Stimulated activated CD4-positive, alpha-beta T cell treated with anti-CD3 and anti-CD28 coated beads, TNF-alpha, amount 100 ng/mL, for 1 hour (primary cell): ENCODE measurements at places on chromosomes 4 and X.

- no peak for DNase-seq
Measured at GRCh38 chrX:136694431-136695087, 46.6 kb downstream of the CD40LG start.

DNA sequence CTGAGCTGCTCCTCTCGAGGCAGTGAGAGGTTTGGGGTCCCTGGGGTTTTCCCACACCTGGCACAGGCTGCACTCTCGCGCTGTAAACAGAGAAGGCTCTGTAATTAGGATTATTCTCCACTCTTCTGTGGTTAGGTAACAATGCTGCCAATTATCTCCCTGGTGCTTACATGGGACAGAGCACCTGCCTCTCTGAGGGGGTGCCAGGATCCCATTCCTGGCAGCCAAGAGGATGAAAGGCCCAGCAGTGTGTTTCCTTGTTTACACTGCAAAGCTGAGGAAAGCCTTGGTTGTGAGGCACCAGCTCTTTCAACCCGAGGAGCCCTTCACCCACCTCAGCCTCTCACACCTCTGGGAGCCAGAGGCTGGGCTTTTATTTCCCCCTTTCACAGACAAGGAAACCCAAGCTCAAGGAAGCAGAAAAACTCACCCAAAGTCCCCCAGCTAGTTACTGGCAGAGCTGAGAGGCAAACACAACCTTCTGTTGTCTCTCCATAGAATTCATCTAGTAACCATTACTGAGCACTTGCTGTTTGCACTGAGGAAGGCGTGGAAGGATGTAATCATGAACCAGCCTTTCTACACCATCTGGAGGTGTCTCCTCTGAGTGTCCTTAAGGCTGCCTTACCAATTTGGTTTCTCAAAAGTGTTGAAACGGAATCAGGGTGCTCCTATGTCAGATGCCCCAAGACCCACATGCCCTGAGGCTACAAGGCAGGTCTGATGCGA lies 39.7 kb upstream of the PROM1 start:
- DNase-seq, result no peak

- DNase-seq, result no peak
Measured at GRCh38 chr4:126719852-126720251, 912.9 kb upstream of the INTU start.

DNA sequence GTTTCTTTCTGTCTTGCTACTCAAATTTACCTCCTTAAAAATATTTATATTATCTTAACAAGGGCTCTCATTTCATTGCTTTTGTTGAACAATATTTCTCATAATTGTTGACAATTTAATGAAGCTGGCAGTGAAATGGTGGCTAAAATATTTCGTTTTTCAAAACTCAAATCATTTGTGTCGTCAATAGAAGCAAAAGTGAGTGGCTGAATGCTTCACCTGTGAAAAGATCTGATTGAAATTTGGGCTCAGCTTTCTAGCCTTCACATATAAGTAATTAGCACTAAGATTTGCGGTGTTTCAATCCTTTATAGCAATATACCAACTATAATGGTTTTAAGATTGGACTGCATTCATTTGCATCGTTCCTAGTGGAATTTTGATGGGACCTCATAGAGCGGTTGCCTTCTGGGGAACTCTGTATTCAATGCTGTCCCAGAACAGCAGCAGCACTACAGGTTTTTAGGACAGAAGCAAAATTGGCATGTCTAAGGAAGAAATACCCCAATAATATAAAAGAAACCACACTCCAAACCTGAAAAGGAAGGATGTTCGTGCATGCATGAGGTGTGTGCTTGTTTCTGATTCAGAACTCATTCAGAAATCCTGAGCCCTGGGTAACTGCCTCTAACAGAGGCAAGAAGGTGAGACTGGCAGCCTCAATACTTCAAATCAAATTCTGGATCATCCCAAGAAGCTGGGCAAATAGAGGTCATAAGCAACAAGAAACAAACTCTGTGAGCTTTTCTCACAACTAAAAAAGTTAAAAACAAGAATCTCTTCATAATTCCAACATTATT lies 2.5 kb downstream of the CXCL1 start:
- no peak for DNase-seq

GRCh38 chrX:124488412-124489161 lies 142.2 kb downstream of the SH2D1A start:
- no peak for DNase-seq

DNA sequence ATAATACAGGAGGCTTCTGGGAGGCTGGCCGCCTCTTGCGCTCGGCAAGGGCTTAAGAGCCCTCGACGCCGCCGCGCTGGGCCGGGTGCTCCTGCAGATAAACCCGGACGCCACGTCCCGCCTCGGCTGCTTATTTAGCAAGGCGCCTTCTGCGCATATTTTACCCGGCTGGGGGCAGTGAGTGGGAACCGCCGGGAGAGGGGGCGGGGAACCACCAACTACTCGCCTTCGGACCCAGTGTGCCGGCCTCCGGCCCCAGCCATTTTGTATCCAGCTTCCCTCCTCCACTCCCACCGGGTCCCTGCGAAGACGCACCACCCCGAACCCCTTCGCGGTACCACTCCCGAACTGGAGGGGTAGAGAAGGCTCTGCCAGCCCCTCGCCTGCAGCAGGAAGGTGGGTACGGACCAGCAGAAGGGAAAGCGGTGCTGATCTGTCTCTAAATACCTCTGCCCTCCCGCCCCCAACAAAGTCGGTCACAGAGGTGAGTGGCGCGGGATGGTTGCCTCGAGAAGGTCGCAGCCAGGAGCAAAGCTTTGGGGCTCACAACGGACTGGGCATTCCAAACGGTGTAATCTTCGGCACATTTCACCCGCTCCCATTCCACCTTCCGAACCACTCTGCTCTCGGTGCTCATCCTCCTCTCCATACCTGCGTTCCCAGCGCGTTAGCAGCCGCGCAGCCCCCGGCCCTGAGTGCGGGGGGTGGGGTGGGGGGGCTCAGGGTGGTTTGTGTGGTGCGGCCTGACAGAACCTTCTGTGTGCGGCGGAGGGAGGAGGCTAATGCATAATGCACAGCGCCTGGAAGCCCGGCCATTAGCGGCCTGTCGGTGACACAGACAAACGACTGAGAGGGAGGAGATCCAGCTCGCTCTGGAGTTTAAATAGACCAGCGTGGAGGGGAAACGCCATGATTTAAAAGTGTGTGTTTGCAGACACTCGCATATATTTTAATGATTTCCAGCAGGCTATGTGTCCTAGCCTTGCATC lies 4.9 kb upstream of the BCOR start:
- no peak for DNase-seq

- no peak for DNase-seq
Measured at GRCh38 chrX:101080326-101081124, 1.8 kb downstream of the TMEM35A start.

GRCh38 chr4:41878991-41879491 lies 56.2 kb upstream of the TMEM33 start:
- no peak for DNase-seq

DNA sequence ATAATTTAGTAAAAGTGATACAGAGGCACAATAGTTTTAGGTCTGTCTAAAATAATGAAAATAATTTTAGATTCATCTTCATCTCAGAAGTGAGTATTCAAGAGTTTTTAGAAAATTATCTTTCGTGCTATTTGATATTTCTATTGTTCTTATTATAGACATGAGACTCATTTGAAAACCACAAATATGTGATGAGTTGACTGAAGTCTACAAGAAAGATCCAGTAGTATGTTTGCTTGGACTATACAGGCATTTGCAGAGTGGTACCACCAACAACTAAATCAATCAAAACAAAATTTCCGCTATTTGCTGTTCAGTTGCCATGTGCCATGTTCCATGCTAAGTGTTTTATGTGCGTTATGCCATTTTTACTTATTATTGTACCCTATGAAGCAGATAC lies 1318.5 kb downstream of the STIM2 start:
- DNase-seq, result no peak

DNA sequence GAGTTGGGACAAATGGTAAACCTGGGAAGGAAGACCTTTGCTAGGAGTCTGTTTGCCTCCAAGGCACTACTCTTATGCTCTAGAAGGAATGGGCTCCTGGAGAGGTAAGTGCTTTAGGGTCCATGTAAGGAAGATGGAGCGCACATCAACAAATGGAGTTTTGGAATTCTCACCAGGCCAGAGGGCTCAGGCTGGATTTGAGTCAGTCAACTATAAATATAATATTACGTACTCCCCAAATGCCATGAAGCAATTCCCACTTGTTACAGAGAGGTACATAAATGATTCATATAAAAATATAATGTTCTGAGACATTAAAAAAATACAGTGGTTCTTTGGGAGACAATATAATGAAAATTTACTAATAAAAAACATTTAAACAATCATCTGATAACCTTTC lies 1.6 kb upstream of the SLC9B1 start:
- DNase-seq, result no peak

DNA sequence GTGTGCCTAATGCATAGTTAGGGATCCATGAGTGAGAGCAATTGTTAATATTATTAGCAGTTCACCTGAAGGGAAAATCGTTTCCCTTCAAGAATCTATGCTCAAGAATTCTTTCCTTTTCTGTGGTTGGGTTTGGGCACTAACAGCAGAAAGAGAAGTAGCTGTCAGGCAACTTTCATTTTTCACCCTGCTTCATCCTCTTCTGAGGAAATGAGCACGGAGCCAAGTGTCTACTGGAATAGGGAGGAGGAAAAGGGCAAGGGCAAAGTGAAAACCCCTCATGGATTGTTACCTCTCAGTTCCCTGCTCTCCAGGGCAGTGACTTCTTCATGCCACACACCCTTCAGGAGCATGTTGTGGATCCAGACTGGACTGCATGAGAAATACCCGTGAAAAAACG lies 2.6 kb upstream of the HPGDS start:
- no peak for DNase-seq

- no peak for DNase-seq
Measured at GRCh38 chrX:23732704-23733103, 10.4 kb downstream of the ACOT9 start.

DNA sequence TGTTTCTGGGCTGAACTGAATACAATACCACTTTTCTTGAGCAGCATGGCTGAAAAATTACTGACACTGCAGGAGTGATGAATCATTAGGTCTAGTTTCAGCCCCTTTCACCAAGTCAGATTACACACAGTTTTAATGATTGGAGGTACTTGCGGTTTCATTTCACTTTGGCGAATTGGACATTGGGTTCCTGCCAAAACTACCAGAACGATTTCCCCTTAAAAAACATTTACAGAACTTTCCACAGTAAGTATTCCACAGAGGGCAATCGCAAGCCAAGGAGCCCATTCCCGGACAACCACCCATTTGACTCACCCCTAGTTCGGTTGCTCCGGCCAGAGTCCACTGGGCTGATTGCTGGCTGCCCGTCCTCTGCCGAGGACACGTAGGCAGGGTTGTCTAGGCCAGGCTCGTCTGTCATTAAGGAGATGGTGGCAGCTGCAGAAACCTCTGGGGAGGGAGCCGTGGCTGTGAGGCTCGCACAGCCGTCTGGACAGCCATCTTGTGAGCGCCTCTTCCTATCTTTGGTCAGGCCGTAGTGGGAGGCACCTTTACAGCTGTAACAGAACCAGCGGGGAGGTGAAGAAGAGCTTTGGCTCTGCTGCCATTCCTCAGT lies 83.5 kb downstream of the LNX1 start:
- no peak for DNase-seq

- no peak for DNase-seq
Measured at GRCh38 chrX:132184871-132185270, 34.4 kb downstream of the RAP2C start.

GRCh38 chr4:37568489-37568888 lies 117.7 kb downstream of the RELL1 start:
- DNase-seq, result no peak

DNA sequence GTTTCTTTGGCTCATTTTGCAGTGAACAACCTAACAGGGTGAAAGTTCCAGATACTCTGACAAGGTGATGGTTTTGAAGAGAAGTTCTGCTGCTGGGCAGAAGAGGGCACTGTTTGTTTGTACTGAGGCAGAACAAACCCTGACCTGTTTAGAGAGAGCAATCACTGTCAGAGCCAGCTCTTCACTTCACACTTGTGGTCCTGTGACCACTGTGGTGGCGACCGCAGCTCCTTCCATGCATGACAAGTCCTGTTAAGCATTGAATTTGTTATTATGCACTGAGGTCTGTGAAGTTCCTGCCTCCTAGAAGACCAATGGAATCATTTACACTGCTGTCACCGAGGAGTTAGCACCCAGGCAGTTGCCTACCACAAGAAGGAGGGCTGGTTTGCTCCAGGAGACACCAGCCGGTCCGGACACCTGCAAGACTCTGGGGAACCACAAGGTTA lies 86.6 kb downstream of the ZNF330 start:
- DNase-seq, result peak; percentile 4

- DNase-seq, result no peak
Measured at GRCh38 chrX:130716781-130717413, 186.1 kb downstream of the ENOX2 start.

GRCh38 chr4:109738104-109738872 lies 8.4 kb upstream of the PLA2G12A start:
- no peak for DNase-seq

GRCh38 chr4:151859641-151860040 lies 98.8 kb upstream of the GATB start:
- DNase-seq, result no peak

GRCh38 chr4:44965435-44966095 lies 239.2 kb upstream of the GNPDA2 start:
- DNase-seq, result no peak

GRCh38 chrX:7635604-7636003 lies 207.4 kb upstream of the VCX start:
- no peak for DNase-seq

GRCh38 chr4:70687392-70687791 lies 940 bp upstream of the UTP3 start:
- DNase-seq, result no peak

DNA sequence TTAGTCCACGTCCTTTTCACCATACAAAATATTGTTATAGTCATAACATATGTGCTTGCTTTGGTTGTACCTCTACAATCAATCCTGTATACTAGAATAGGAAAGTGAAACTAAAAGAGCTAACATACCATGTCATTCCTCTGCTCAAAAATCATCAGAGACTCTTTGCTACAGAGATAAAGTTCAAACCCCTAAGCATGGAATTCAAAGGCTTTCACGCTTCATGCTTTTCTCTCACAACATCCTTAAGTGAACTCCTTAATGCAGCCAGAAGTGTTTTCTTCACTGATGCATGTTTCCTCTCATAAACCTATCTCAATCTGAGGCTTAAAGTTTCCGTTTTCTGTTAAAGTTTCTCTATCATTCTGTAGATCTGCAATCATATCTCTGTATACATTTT lies 744.6 kb upstream of the IGFBP7 start:
- no peak for DNase-seq

- DNase-seq, result peak; percentile 60
Measured at GRCh38 chr4:4541661-4542570, at the start of gene STX18. Gene STX18 (minus strand): TSS chr4:4542048. CDS start chr4:4541964, 84 bp downstream.

DNA sequence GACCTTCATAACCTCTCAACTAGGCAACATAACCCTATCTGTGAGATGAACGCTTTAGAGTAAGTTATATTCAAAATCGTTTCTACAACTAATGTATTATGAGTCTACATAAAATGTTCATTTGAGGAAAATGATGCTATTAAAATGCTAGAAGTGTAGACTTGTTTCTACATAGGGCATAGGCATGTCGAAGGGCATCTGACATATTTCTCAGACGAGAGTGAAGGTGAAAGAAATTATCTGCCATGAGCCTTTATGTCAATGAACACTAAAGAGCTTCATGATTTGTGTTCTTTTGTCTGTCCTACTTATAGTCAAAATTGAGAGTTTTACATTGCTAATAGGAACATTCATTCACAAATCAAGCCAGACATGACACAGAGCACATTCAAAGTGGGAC lies 811.8 kb downstream of the RAB28 start:
- DNase-seq, result no peak
